ENCODE measurements at places on chromosomes 4 and X. TPM values are rescaled to one million over a fixed set of nuclear protein-coding genes. Genes with fewer than 3 reads are reported as not detected.

Gene PLK4
- 14.0 TPM for total RNA-seq

Gene STK32B
- 29.6 TPM for total RNA-seq

Gene TLR10
- not detected for total RNA-seq

Gene GIMD1
- not detected for total RNA-seq

Gene OCIAD1
- total RNA-seq = 81.3 TPM

Gene F11
- total RNA-seq = not detected

Gene PCDH18
- 1.6 TPM for total RNA-seq

Gene KCNIP4
- total RNA-seq = not detected

Gene XAGE1A
- total RNA-seq = not detected

Gene NRK
- total RNA-seq = not detected

Gene SPANXC
- total RNA-seq = not detected

Data from bladder microvascular endothelial cell (primary cell).